ENCODE measurements at places on chromosomes 11 and 22.

DNA sequence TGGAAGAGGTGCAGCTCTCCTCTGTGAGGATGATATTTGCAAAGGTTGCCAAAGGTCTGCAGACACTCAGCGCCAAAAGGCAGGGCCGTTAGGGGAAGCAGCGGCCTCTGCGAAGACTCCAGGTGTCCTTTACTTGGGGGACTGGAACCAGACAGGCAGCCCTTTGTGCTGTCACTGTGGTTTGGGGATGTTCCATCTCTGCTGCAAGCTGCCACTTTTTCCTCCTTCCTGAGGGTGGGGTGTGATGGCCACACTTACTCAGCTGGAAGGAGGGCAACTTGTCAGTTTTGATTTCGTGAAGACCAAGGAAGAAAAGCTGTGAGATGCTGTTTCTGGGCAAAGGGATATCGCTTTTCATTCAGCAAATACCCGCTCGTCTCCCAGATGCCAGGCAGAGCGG lies 96.5 kb upstream of the PRR5 start:
- no peak for DNase-seq

DNA sequence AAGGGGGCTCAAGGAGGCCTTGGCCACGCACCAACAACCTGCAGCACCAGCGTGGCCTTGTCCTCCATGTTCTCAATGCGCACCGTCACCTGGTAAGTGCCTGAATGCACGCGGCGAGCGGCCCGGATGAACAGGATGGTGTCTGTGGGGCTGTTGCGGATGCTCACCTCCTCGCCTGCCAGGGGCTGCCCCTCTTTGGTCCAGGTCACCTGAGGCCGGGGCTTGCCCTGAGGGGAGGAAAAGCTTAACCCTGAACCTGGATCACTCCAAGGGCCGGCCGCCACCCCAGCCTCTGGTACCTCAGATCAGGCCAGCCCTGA lies 19.0 kb downstream of the MYBPC3 start:
- DNase-seq, result no peak

- DNase-seq, result peak; percentile 62
Measured at GRCh38 chr11:113113801-113114704, 152.8 kb downstream of the NCAM1 start.

DNA sequence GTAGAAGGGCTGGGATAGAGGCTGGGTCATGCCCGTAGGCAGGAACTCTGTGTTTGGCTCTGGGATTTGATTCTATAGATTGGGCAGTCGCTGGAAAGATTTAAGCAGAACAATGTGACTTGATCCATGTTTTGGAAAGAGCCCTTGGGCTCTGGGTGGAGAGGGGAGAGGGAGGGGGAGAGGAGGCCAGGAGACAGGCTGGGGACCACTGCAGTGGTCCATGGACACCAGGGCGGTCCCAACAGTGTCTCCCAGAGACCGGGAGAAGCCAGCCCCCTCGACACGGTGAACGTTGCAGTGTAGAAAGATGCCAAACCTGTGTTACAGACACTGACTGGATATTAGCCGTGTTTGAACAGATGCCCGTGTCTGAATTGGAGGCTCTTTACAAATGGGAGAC lies 19.5 kb downstream of the PVALB start:
- DNase-seq, result no peak

- no peak for DNase-seq
Measured at GRCh38 chr11:76231121-76231738, 24.9 kb upstream of the WNT11 start.

- peak; percentile 5 for DNase-seq
Measured at GRCh38 chr11:2804189-2804588, 81.4 kb downstream of the CDKN1C start.

- no peak for DNase-seq
Measured at GRCh38 chr11:115613004-115613403, 108.8 kb upstream of the CADM1 start.

GRCh38 chr22:46038516-46039430 lies 61.8 kb upstream of the WNT7B start:
- no peak for DNase-seq

- no peak for DNase-seq
Measured at GRCh38 chr11:84865791-84866535, 761.2 kb downstream of the DLG2 start.

DNA sequence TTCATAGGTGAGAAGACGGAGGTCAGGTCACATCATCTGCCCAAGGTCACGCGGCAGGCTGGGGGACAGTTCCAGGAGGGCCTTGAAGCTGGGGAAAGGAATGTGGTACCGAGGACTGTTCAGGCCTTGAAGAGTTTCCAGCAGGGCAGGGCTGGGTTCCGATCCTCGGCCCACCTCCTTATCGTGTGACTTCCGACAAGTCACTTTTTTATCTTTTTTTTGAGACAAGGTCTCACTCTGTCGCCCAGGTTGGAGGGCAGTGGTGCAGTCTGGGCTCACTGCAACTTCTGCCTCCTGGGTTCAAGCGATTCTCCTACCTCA lies 623 bp downstream of the NDUFS8 start:
- no peak for DNase-seq

DNA sequence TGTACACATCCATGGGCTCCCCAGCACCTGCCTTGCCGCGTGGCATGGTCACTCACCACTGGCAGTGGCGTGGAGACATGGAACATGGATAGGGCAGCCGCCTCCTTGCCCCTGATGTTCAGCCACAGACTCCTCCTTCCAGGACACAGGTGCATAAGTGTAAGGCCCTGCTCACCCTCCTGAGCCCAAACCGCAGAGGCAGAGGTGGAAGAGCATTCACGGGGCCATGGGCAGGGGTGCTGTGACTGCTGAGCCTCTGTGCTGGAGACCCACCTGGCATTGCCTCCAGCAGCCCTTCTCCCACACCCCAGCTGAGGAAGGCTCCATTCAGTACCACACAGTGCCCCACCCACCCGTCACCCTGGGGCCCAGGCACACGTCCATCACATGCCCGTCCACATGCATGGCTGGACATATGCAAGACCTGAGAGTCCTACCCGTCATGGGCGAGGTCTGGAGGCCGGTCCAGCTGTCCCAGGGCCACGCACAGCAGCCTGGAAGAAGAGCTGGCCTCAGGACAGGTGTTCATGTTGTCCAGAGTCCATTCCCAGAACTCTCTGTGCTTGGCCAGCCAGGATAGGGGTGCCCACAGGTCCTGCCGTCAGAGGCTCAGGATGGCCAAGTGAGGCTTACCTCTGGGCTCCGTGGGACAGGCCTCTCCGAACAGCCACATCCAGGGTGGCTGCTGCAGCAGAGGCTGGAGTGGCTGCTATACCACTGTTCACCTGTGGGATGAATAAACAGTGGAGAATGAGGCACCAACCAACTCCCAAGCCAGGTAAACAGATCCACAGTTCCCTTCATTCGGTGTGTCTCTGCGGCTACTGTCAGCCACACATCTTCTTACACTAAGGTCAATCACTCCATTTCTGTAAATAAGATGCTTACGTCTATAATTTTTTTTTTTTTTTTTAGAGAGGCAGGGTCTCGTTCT lies 1.7 kb upstream of the TUBGCP6 start:
- DNase-seq, result no peak

DNA sequence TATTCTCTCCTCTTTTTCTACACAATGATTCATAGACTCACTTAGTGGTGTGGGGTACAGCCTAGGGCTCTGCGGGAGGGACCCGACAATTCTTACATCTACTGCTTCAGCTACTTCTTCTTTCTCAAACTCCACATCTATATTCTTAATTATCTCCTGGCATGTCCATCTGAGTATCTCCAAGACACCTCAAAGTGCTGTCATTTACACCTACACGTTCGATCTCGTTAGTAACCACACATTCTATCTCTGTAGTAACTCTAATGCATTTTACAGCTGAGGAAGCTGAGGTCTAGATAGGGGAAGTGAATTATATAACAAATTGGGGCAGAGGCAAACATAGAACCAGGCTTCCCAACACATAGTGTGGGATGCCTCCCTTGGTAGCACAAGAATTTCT lies 27.7 kb upstream of the RRM1 start:
- DNase-seq, result no peak

GRCh38 chr22:20224917-20225692 lies 43.0 kb downstream of the RTN4R start:
- no peak for DNase-seq

DNA sequence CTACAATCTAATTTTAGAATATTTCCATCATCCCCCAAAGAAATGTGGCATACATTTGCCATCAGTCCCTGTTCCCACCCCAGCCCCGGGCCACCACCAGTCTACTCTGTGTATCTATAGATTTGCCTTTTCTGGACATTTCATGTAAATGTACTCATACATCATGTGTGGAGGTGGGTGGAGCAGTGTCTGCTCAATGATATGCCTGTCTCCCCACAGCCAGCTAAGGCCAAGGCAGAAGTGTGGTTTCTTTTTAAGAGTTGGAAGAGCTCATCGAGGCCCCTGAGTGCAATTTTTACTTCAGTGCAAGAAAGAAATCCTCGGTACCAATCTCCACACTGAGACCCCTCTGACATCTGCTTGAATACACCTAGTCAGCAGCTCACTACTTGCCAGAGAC lies 80.5 kb downstream of the TP53I11 start:
- DNase-seq, result no peak

GRCh38 chr22:47045691-47046410 lies 283.4 kb downstream of the TBC1D22A start:
- no peak for DNase-seq

DNA sequence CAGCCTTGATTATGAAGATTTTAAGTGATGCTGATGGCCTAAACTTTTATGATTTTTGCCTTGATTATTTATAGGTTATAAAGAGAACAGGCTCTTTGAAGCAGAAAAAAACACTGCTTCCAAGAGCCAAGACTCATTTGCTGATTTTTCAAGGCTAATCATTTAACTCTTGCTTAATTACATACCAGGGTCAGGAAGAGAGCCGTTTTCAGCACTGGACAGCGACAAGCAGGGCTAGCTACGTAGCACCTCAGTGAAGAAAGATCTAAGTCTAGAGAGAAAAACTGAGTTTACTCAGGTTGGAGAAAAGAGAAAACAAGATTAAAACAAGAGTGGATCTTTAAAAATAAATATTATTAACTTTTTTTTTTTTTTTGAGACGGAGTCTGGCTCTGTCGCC lies 615.4 kb upstream of the B3GAT1 start:
- DNase-seq, result peak; percentile 33

DNA sequence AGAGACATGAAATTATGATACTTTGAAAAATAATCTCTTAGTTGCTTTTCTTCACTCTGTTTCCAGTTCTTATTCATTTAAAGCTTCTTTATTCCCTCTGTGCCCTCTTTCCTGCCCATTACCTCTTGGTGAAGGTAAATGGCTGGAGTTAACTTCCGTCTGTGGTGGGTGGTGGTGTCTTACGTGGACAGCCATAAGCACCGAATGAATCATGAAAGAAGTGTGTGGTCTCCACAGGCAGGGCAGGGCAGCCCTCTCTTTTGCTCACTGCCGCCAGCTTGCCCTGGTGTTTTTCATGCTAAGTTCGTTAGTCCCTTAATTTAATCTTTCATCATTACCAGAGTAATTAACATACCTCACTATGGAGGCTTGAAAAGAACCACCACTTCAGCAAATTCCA lies 98.7 kb upstream of the SORL1-AS1 start:
- DNase-seq, result no peak

- no peak for DNase-seq
Measured at GRCh38 chr22:25353516-25354445, 134.3 kb downstream of the CRYBB2 start.

GRCh38 chr22:34526681-34527080 lies 539.3 kb upstream of the ISX start:
- DNase-seq, result no peak

DNA sequence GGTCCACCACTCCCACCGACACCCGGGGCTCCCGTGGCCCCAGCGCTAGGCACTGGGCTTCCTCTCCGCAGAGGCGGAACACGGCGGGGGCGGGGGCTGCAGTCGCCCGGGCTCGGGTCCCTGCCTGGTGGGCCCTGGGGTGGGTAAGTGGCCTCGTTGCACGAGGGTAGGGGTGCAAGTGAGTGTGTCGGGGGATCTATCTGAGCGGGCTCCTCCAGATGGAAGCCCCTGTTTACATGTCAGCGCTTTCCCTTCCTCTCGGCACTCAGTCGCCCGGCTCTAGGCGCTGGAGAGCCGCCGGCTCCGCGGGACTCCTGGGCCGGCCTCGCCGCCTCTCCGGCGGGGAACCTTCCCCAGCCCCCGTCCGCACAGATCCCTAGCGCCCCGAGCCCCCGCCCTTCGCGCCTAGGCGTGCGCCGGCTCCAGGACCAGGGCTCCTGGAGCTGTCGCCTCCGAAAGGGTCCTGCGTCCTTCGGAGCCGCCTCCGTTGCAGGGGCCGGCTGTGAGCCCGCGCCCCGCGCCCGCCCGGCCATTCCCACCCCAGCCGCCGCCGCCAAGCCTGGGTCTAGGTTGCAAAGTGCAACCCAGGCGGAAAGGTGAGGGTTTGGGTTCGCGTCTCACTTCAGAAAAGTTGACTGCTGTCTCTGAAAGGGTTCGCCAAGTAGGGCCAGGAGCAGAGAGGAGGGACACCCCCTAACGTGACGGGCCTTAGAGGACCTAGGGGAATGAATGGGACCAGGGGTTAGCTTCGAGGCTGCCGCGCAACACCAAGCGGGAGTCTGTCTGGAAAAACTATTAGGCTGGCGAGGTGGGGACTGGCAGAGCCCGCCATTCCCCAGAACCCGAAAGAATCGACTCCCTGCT lies 978 bp downstream of the FLI1 start:
- peak; percentile 63 for DNase-seq

GRCh38 chr11:118927554-118928100 lies 1.9 kb upstream of the BCL9L start:
- no peak for DNase-seq

DNA sequence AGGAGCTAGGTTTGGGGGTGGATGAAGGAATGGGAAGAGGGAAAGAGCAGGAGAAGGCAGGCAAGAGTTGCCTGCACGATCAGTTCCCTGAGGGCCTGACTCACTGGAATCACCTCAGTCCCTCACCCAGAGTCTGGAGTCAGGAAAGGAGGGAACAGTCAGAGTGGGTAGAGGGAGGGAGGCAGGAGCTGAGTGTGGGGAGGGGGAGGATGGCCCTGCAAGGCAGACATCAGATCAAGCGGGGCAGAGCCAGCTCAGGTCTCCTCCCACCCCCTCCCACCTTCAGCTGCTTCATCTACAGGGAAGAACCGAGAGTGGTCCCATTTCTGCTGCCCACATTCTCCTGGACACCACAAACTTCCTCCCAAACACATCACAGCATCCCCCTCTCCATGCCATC lies 58.9 kb downstream of the PDE2A start:
- DNase-seq, result no peak

DNA sequence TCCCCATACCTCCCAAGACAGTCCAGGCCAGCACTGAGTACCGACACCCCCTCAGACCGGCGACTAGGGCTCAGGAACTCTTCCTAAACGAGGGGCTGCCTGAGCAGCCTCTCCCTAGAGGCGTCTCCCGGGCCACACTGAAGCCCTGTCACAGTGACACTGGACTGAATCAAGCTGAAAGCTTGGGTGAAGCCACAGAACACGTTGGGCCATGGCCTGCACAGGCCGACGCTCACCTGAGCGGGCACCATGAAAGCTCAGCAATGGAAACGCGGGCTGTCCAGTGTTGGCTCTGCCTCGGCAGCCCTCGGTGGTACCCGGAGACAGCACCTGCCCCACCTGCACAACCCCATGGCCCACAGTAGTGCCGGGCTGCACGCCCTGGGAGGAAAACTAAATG lies 42.7 kb upstream of the MOB2 start:
- DNase-seq, result no peak
